ENCODE measurements at places on chromosomes 2 and 18.
A peak's percentile ranks its signal among the peaks of the same experiment; 100 is the strongest.

- no peak for DNase-seq
These were observed 15.1 kb downstream of the COBLL1 start for GRCh38 chr2:164826293-164827243.

DNA sequence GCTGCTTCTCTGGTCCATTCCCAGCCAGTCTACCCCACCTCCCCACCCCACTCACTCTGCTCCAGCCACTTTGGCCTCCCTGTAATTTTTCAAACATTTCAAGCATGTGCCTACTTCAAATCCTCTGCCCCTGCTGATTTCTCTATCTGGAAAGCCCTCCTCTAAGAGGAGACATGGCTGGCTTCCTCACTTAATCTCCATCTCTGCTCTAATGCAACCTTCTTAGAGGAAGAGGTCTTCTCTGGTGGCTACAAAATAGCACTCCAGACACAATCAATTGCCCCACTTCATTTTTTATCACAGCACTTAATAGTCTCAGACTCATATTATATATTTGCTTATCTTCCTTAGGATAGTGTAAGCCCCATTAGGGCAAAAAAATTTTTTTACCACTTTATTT is 161.1 kb upstream of the SLC39A10 start:
- DNase-seq, result no peak

DNA sequence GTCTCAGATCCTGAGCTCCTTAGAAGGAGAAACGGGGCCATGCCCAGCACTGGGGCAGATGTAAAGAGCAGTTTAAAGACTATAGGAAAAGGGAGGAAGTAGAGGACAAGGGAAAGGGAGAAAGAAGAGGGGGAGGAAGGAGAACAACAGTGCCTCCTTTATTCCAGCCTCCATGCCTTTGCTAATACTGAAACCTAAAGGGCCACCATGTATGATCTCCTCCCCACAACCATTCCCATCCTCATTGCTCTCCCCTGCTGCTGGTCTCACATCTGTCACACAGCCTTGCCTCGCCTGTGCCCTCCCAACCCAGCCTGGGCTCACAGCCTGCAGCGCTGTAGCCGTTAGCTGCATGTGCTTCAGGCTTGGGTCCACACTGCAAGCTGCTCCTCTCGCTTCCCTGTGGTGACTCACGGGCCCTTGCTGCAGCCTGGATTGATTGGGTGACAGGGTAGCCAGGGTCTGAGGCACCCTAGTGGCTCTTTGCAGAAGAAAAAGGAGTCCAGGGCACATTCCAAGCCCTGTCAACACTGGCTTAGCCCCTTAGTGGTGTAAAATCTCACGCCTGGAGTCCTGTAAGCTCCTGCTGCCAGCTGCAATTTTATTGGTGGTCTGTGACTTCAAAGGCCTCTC is 281.9 kb downstream of the SRBD1 start:
- DNase-seq, result no peak

DNA sequence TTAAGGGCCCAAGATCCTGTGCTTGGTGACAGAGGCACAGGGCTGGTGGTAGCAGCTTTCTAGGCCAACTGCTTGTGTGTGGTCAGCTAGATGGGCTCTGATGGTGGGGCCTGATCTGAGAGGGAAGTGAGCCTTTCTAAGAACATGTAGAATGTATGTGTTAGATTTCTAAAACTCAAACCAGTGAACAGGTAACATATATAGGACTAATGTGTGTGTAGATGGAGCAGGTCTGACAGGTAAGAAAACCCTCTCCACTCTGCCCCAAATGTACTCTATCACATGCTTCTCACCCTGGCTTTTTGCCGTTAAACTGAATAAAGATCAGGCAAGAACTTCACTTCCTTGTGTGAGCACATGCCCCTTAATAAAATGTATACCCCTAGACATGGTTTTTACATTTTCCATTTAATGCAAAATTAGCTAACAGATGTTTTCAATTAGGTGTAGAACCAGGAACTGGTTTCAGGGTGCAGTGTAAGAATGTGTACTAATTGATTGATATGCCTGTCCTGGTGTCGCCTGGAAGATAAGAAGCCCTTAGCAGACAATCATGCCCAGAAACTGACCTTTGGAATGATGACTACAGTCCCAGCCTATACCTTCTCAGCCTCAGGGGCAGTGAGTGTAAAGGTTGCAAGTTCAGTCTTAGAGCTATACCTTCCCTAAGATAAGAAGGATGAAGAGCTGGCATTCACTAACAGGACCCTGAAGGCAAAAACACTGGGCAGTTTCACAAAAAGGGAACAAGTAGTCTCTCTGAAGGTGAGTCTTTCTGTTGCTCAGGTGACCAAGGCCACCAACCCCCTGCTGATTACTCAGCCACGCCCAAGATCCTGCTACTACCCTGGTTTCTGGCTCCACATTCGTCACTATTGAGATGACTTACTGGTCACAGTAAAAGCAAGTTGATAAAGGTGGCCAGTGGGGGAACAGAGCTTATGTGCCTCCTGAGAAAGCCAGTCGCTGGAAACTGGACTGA is 71.2 kb downstream of the SPATS2L start:
- no peak for DNase-seq

DNA sequence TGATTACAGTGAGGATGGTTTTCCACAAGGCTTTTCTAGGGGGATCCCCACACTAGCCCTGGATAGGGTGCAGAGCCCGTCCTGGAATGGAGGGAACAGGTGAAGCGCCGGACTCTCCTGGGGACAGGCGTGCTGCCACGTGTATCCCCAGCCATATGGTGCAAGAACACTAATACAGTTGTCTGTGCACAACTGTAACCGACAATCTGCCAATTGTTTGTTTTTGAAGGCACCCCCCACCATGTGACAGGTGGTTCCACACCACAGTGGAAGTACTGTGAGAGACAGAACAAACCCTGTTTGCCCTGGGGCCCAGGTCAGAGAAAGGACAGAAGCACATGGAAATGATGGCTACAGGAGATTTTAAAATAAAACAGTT is 52.9 kb downstream of the MYCN start:
- no peak for DNase-seq

DNA sequence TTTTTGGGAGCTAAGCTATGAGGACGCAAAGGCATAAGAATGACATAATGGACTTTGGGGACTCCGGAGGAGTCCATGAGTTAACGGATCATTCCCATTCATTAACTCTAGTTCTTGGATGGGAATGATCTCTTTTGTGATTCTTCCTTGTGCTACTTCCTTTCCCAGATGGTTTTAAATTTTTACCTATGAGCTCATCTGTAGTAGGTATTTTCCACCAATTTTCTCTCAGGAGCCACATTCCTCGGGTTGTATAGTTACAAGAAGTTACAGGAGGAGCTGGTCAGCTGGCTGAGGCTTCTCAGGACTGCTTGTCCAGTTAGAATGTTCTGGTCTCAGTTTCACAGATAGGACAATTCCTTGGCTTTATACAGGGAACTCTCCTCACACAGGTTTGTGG is 42.9 kb upstream of the LPIN2 start:
- DNase-seq, result no peak

DNA sequence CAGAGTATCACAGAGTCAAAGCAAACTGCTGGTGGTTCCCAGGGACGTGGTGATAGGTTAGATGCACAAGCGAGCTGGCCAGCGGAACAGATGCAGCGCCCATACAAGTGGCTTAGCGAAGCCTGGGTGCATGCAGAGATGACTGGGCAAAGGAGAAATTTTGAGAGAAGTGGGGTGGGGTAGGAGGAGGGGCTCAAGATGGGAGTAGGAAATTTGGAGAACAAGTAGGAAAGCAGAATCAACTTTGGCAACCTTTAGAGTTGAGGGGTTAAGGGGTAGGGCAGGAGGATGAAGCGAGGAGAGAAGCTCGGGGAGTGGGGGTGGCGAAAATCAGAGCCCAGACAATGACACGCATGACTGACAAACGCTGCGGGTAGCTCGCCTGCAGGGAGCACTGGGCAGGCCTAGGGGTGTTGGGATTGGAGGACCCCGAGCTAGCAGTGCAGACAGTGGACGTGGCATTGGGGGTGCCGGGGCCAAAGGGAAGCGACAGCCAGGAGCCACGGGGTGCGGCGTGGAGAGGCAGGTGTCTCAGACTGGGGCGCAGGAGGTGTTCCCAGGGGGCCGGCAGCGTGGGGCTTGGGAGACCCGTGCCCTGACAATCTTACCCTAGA is 431 bp downstream of the FAM98A start:
- DNase-seq, result peak; percentile 11

GRCh38 chr18:56662902-56663301 is 11.7 kb downstream of the WDR7 start:
- DNase-seq, result peak; percentile 43

- DNase-seq, result no peak
These were observed 72.5 kb downstream of the GNAL start for GRCh38 chr18:11761553-11761952.

DNA sequence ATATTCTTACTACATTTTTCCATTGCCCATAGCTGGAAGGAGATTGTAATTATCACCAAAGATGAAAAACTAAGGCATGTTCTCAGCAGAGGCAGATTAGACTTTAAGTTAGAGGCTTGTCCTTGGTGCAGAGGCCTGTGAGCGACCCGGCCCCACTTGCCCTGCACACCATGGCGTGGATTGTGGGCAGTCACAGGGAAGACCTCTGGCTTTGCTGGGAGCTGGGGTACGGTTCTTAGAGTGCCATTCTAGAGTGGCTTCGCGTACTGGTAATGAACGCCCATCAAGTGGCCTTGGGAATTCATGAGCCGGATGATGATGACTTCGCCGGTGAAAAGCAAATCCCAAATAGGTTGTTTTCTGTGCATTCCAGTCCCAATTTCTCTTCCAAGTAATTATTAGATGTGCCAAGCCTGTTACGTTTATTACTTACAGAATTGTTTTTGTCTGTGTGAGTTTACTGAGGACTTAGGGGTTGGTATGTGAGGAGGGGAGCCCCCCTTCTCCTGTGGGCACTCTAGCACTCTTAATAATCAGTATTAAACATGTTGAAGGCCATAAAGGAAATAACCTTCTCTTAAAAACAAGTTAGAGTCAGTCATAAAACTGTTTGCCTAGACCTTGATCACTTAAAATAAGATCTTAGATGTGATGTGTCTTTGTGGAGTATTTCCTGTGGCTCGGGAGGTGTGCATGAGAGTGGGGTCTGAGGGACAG is 90.6 kb downstream of the LDLRAD4 start:
- DNase-seq, result no peak
